NCI-H2081 (cell line): ENCODE measurements at places on chromosomes 4 and X.

GRCh38 chrX:39459952-39460351, 637.8 kb downstream of the BCOR start:
- DNase-seq: peak; percentile 85

DNA sequence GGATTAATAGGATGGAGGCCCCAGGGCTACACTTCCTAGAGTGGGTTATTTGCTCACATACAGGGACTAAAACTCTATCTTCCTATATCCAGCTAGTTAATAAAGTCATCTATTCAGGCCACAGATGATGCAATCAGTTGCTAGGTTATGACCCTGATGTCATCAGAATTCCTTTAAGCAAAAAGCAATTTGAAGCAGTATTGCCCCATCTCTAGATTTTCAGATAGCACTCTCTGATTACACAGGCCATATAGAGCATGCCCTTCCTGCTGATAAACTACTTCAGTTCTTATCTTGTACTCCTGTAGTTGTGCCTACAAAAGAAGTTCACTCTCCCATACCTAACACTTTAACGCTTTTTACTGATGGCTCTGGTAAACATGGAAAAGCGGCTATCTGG, 84.8 kb downstream of the TMEM144 start:
- no peak for DNase-seq

GRCh38 chr4:121614101-121614500, 82.7 kb downstream of the ANXA5 start:
- DNase-seq: no peak

- no peak for DNase-seq
These were observed 311.0 kb downstream of the FBXW7 start for GRCh38 chr4:152224721-152225420.

- no peak for DNase-seq
These were observed 707.8 kb downstream of the STIM2 start for GRCh38 chr4:27568236-27568951.

DNA sequence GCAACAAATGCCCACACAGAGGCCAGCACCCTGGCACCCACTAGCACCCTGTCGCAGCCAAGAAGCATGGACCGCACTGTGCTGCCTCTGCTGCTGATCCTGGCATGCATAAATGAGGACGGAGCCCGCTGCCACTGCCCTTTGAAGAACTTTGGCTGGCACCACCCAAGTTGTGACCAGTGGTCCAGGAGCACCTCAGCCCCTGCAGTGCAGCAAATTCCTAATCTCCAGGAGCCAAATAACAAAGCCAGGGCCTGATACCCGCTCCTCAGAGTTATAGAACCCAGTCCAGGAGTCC, 807.2 kb downstream of the GLUD2 start:
- DNase-seq: no peak

GRCh38 chrX:79082899-79083298, 61.6 kb upstream of the GPR174 start:
- no peak for DNase-seq

GRCh38 chr4:8251110-8251883, 18.3 kb upstream of the HTRA3 start:
- DNase-seq: no peak

- DNase-seq: no peak
These were observed 38.6 kb upstream of the NYX start for GRCh38 chrX:41408576-41408975.

DNA sequence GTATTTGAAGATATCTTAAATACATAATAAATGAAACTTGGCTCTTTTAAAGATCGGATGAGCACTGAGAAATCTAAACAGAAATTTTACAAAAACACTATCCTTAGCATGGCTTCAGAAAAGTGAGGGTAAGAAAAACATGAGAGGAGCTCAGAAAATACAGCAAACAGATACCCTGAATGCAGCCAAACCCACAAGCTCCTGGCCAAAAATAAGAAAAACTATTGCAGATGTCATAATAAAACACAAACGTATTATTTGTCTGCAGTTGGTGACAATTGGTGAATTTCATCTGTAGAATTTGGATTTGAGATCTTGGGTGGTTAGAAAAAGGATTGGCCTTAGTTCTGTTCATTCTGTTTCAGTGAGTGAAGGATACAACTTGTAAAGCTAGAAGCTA, 603.9 kb downstream of the INPP4B start:
- no peak for DNase-seq

GRCh38 chr4:145351922-145352321, 129.7 kb upstream of the SMAD1 start:
- no peak for DNase-seq

GRCh38 chr4:121792966-121793365, 8.2 kb upstream of the EXOSC9 start:
- no peak for DNase-seq

GRCh38 chr4:46992338-46992737, 1.0 kb downstream of the GABRA4 start:
- DNase-seq: no peak

GRCh38 chr4:76532805-76533204, 97.8 kb downstream of the SHROOM3 start:
- DNase-seq: no peak
